Thyroid gland (tissue), 4 donors: ENCODE measurements at places on chromosomes 5 and 9. TPM values are rescaled to one million over a fixed set of nuclear protein-coding genes. Genes with fewer than 3 reads are reported as not detected.

DNA sequence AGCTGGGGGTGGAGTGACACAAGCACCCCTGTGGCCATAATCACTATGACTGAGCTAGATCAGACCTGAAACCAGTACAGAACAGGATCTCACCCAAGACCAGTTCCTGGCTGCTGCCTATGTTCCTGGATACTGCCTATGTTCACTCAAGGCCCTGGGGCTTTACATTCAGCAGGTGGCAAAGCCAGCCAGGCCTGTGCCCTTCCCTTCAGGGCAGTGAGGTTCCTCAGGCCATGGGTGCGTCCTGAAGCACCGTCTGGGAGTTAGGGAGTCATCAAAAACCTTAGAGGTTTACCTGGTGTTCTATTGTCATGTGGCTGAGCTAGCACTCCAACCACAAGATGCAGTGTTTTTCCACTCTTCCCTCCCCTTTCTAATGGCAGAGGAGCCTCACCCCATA, 419.8 kb downstream of the TMEM232 start:
- H3K27me3 ChIP-seq: no peaks in the 10 kb centered on the region
- no peaks in the 10 kb centered on the region for H3K4me1 ChIP-seq
- H3K36me3 ChIP-seq: no peaks in the 10 kb centered on the region

DNA sequence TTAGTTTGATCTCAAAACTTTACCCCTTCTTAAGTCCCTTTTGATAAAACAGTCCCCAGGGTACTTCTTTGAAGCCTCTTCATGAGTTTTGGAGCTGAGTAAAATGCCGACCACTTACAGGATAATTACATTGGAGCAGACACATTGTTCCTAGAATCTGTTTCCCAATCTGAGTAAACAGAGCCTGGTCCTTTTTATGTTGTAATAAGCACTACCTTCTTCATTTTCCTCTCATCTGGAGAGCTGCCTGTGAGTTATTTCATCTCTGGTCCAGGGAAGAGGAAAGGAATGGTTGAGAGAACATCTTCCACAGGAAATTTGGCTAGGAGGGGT, 26.3 kb upstream of the GALNT10 start:
- H3K36me3 ChIP-seq: no peaks in the 10 kb centered on the region
- H3K27me3 ChIP-seq: no peaks in the 10 kb centered on the region
- no peaks in the 10 kb centered on the region for H3K4me1 ChIP-seq
- no peak overlapping the region for H3K4me3 ChIP-seq
- DNase-seq: no peak

The SPATA31E1 gene
- not detected for total RNA-seq

- H3K27ac ChIP-seq: no peak overlapping the region
- DNase-seq: no peak
- no peaks in the 10 kb centered on the region for H3K4me1 ChIP-seq
- no peaks in the 10 kb centered on the region for H3K27me3 ChIP-seq
Measured at GRCh38 chr5:168646335-168646734, 67.2 kb upstream of the PANK3 start.

DNA sequence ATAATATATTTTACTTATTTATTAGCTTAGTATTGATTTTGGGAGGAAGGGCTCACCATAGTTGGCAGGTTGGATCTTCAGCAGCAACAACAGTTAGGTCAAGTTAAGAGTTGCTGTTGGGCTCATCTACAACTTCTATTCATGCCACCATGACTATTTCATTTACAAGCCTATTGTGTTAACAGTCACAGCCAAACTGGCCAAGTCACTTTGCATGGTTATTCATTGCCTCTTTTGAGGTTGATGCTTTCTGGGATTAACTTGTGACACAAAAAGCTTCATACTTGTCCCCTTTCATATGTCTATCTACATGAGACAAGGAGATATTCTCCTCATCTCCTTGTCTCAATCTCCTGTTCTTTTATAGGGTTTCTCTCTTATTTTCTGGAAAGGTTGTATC, 98.3 kb downstream of the WDR70 start:
- H3K4me3 ChIP-seq: no peak overlapping the region
- H3K27me3 ChIP-seq: no peaks in the 10 kb centered on the region
- no peaks in the 10 kb centered on the region for H3K4me1 ChIP-seq
- DNase-seq: no peak

The LHX3 gene
- total RNA-seq: not detected

The GRM6 gene
- total RNA-seq: not detected

The PPP2R2B gene
- 2.7 TPM for total RNA-seq

DNA sequence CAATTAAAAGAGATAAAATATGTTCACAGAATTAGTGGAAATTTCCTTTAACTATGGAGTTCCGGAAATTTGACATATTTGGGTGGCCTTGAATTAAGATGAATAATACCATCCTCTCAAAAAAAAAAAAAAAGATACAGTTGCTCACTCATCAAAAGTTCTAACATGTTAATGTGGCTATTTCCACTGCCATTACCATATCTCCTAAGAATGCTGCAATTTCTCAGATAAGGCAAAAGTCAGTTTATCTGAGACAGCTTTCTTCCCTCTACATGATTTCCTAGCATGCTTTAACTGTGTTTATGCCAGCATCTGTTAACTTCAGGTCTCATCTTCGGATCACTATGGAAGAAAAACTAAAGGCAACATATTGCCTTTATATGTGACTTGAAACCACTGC, 2.6 kb downstream of the FASTKD3 start:
- H3K36me3 ChIP-seq: peaks cover 9% of the 10 kb centered on the region
- H3K27me3 ChIP-seq: no peaks in the 10 kb centered on the region
- H3K4me3 ChIP-seq: no peak overlapping the region

DNA sequence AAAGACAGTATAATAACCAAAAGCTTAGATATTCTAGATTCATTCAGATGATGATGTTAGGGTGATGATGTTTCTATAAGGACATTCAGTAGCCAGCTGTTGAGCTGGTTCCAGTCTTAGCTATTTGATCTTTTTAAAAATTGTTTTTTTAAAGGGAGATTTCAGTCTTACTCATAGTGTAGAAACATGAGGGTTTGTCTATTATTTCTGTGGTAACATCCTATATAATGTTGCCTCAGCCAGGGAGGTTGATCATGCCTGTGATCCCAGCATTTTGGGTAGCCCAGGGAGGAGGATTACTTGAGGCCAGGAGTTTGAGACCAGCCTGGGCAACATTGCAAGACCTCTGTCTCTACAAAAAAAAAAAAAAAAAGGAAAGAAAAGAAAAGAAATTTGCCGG, 167.8 kb downstream of the DOCK2 start:
- no peaks in the 10 kb centered on the region for H3K27me3 ChIP-seq
- no peak overlapping the region for H3K27ac ChIP-seq
- H3K36me3 ChIP-seq: no peaks in the 10 kb centered on the region
- no peak for DNase-seq
- H3K4me3 ChIP-seq: no peak overlapping the region

GRCh38 chr9:127384901-127385300, 12.1 kb upstream of the SLC2A8 start:
- H3K4me3 ChIP-seq: no peak overlapping the region
- no peak for DNase-seq
- no peak overlapping the region for H3K27ac ChIP-seq

- H3K27ac ChIP-seq: no peak overlapping the region
- H3K4me1 ChIP-seq: no peaks in the 10 kb centered on the region
- no peak for DNase-seq
- H3K36me3 ChIP-seq: no peaks in the 10 kb centered on the region
- no peaks in the 10 kb centered on the region for H3K27me3 ChIP-seq
- H3K4me3 ChIP-seq: no peak overlapping the region
Measured at GRCh38 chr5:147763791-147764525, 18.6 kb downstream of the JAKMIP2 start.

DNA sequence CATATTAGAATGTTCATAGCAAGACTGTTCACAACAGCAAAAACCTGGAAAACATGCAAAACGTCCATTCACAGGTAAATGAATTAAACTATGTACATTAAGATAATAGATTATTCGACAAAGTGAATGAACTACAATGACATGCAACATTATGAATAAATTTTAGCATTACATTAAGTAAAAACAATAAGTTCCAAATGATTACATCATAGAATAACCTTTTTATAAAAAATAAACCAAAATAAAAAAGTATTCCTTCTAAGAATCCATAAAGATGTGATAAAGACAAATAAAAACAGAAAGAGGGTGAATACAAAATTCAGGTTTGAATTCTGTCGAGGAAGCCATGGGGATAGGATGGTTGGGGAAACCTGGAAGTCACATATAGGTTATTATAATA, 57.3 kb downstream of the STRBP start:
- H3K36me3 ChIP-seq: no peaks in the 10 kb centered on the region
- DNase-seq: no peak
- no peak overlapping the region for H3K27ac ChIP-seq

DNA sequence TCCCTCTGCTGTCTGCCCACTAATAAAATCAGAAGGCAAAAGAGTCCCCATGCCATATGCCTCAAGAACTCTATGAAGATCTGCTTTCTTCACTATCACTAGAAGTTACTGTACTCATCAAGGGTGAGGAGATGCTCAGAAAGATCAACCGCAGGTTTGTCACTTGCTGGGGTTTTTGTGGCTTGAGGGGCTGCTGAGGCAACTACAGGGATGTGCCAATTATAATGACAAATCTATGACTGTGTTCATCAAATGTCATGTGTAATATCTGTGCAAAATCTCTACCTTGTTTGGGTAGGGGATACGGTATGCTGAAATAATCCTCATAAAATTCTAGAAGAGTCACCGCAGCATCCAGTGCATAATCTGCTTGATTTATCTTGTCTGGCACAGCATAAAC, 13.0 kb downstream of the ERAP1 start:
- no peak overlapping the region for H3K27ac ChIP-seq
- DNase-seq: no peak
- H3K4me3 ChIP-seq: no peak overlapping the region
- H3K27me3 ChIP-seq: no peaks in the 10 kb centered on the region
- peaks cover 13% of the 10 kb centered on the region for H3K36me3 ChIP-seq

- H3K4me3 ChIP-seq: no peak overlapping the region
- DNase-seq: no peak
- H3K4me1 ChIP-seq: peaks cover 17% of the 10 kb centered on the region
- no peaks in the 10 kb centered on the region for H3K27me3 ChIP-seq
- H3K36me3 ChIP-seq: no peaks in the 10 kb centered on the region
Measured at GRCh38 chr5:136108180-136108611, 24.4 kb upstream of the SMAD5 start.

GRCh38 chr5:93279296-93279963, 301.6 kb downstream of the NR2F1-AS1 start:
- H3K4me3 ChIP-seq: no peak overlapping the region
- H3K27me3 ChIP-seq: no peaks in the 10 kb centered on the region
- DNase-seq: no peak
- no peak overlapping the region for H3K27ac ChIP-seq
- no peaks in the 10 kb centered on the region for H3K36me3 ChIP-seq

DNA sequence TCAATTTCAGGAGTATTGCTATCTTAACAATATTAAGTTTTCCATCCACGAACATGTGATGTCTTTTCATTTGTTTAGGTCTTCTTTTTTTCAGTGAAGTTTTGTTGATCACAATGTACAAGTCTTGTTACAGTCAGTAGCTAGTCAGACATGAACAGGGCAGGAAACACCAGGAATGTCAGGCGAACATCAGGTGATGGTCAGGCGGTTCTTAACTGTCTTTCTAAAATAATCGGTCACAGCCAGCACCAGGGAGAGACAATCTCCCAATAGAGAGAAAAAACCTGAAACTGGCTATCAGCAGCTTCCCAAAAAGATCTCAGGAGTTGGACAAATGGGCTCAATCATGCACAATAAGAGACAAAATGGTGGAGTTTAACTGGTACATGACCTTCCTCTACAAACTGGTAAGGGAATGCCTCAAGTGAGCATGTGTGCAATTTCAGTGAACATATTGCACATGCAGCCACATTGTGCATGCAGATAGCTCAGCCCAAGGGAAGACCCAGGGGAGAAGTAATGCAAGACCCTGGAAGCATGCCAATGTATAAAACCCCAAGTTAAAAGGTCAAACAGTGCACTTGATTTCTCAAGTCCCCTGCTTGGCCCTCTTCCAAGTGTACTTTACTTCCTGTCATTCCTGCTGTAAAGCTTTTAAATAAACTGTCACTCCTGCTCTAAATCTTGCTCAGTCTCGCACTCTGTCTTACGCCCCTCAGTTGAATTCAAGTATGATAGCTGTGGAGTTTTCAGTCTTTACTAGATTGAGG, 176.1 kb upstream of the RASEF start:
- no peak overlapping the region for H3K4me3 ChIP-seq
- peak overlapping the region; percentile 12 for H3K27ac ChIP-seq
- H3K36me3 ChIP-seq: no peaks in the 10 kb centered on the region
- DNase-seq: peak; percentile 50
- no peaks in the 10 kb centered on the region for H3K27me3 ChIP-seq

- H3K27ac ChIP-seq: no peak overlapping the region
- DNase-seq: no peak
- no peaks in the 10 kb centered on the region for H3K4me1 ChIP-seq
- no peaks in the 10 kb centered on the region for H3K27me3 ChIP-seq
- H3K36me3 ChIP-seq: no peaks in the 10 kb centered on the region
Measured at GRCh38 chr5:127746756-127747155, 43.6 kb downstream of the CCDC192 start.

The MARCHF11 gene
- not detected for total RNA-seq

GRCh38 chr9:76510041-76510440, 51.1 kb downstream of the GCNT1 start:
- H3K4me1 ChIP-seq: no peaks in the 10 kb centered on the region
- no peak overlapping the region for H3K27ac ChIP-seq
- no peaks in the 10 kb centered on the region for H3K27me3 ChIP-seq
- H3K4me3 ChIP-seq: no peak overlapping the region

The FAM200C gene
- 6.9 TPM for total RNA-seq

DNA sequence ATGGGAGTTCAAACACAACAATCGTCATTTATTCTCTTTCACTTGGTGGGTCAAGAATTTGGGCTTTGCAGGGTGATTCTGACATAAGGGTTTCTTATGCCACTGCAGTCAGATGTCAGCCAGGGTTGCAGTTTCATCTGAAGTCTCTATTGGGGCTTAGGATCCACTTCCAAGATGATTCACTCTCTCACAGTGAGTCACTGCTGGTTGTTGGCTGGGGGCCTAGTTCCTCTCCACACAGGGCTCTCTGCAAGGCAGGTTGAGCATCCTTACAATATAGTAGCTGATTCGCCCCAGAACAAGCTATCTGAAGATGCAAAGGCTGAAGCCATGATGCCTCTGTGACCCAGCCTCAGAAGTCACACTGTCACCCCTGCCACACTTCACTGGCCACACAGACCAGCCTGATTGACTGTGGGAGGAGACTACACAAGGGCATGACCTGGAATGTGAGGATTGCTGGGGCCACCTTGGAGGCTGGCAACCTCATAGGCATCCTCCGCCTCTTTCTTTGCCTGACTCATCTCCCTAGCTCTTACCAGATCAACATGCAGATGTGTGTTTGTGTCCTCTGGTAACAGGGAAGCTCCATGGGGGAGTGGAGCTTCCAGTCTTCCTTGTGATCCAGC, 4.5 kb upstream of the CARD19 start:
- peak; percentile 47 for DNase-seq
- H3K27ac ChIP-seq: no peak overlapping the region
- H3K4me1 ChIP-seq: peaks cover 12% of the 10 kb centered on the region
- H3K36me3 ChIP-seq: no peaks in the 10 kb centered on the region
- no peak overlapping the region for H3K4me3 ChIP-seq
- no peaks in the 10 kb centered on the region for H3K27me3 ChIP-seq

The GOLM1 gene
- 18.2 TPM for total RNA-seq

The SLC6A18 gene
- not detected for total RNA-seq

- no peaks in the 10 kb centered on the region for H3K36me3 ChIP-seq
- H3K4me3 ChIP-seq: no peak overlapping the region
Measured at GRCh38 chr5:81994679-81995078, 22.9 kb downstream of the ATG10 start.

The POU5F2 gene
- 6.0 TPM for total RNA-seq

GRCh38 chr5:126872561-126873354, 95.8 kb downstream of the LMNB1 start:
- no peaks in the 10 kb centered on the region for H3K4me1 ChIP-seq
- H3K36me3 ChIP-seq: no peaks in the 10 kb centered on the region
- no peak for DNase-seq
- H3K4me3 ChIP-seq: no peak overlapping the region
- no peak overlapping the region for H3K27ac ChIP-seq
